ENCODE measurements at places on chromosomes 6 and 20. TPM values are rescaled to one million over a fixed set of nuclear protein-coding genes. Genes with fewer than 3 reads are reported as not detected.
A peak's percentile ranks its signal among the peaks of the same experiment; 100 is the strongest.

PREX1 gene
- 1.3 TPM for total RNA-seq

LMBRD1 gene
- total RNA-seq: 36.6 TPM

CPXM1 gene
- total RNA-seq: 0.14 TPM

TAB2 gene
- 35.7 TPM for total RNA-seq

HLA-DQA2 gene
- total RNA-seq: 2.1 TPM

RHAG gene
- total RNA-seq: not detected

OTOR gene
- not detected for total RNA-seq

PACRG gene
- total RNA-seq: not detected

BMP2 gene
- 4.5 TPM for total RNA-seq

RGS17 gene
- 0.78 TPM for total RNA-seq

TNFRSF6B gene
- total RNA-seq: not detected

- no peak for DNase-seq
Measured at GRCh38 chr20:63363981-63364561, 2.9 kb upstream of the CHRNA4 start.

DNA sequence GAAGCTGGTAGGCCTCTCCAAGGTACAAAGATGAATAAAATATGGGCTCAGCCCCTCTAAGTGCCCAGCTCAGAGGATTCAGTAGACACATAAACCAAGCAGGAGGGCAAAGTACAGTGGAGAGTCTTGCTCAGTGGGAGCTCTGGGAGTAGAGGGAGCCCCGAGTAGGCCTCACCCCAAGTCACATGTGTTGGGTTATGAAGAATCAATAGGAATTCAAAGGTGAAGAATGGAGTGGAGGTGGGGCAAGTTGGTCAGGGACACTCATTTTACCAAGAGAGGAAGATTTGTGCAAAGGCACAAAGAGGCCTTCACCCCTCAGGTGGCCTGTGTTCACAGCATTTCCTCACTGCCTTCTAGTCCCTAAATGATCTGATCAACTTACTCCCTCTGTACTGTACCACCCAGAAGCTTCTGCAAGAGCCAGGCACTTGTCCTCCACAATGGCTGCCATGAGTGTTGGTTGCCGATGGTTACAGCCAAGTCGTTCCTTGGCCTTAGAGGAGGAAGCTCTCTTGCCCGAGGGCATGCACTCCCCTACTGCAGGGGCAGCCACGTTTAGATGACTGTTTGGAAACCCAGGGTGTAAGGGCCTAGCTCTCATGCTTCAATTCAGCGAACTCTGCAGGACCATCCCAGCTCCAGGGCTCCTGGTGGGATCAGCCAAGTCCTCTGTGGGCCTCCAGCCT is 6.7 kb upstream of the CDKN1A start:
- no peak for DNase-seq

DNA sequence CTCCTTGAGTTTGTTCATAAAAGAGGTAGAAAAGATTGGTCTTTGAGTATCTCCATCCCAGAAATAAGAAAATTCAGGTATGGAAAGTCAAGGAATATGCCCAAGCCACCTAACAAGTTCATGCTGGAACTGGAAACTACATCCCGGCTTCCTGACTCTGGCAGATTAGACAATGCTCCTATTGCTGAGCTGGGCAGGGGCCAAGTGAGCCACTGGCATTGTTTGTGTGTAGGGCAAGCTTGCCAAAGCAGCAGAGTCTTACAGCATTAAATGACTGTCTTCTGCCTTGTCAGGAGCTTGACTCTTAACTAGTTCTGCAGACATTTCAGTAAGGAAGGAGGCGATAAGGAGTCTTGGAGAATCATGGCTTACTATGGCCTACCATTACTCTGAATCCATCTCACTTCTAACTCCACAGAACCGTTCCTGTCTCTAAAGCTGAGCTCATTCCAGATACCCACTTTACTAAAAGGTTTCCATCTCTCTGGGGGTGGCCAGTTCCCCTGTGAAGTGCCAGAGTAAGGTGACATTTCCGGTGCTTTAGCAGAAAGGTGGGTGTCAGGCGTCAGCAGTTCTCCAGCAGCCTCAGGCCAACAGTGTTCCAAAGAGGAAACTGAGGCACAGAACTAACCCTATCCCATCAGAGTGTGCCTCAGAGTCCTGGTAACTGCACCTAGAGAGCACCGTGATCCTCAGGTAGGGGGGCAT is 30.1 kb downstream of the PRDM1 start:
- DNase-seq: no peak

- DNase-seq: no peak
Measured at GRCh38 chr20:52405417-52405816, 213.8 kb upstream of the ZFP64 start.

GRCh38 chr6:80182308-80182707 is 75.8 kb downstream of the BCKDHB start:
- DNase-seq: no peak

GRCh38 chr20:49037962-49038387 is 8.1 kb upstream of the CSE1L start:
- peak; percentile 18 for DNase-seq

- DNase-seq: no peak
Measured at GRCh38 chr20:10876558-10876957, 202.8 kb upstream of the JAG1 start.

DNA sequence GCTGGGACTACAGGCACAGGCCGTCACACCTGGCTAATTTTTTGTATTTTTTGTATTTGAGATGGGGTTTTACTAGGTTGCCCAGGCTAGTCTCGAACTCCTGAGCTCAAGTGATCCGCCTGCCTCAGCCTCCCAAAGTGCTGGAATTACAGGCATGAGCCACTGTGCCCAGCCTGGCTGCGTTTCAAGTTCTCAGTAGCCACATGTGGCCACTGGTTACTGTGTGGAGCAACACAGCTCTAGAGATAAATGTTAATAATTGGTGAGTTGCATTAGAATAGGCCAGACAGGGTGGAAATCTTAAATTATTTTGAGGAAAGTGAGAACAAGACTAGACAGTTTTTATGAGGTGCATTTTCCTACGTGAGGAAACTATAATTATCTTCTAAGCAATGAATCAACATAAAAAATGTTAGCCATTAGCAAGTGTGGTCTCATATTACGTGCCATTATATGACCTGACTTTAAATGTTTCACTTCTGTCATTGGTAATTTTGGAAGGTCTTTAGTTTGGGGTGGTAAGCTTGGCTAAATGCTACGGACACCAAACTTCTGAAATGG is 129.6 kb downstream of the PLEKHG1 start:
- DNase-seq: no peak

GRCh38 chr6:80988286-80988685 is 764.2 kb downstream of the TENT5A start:
- DNase-seq: no peak

DNA sequence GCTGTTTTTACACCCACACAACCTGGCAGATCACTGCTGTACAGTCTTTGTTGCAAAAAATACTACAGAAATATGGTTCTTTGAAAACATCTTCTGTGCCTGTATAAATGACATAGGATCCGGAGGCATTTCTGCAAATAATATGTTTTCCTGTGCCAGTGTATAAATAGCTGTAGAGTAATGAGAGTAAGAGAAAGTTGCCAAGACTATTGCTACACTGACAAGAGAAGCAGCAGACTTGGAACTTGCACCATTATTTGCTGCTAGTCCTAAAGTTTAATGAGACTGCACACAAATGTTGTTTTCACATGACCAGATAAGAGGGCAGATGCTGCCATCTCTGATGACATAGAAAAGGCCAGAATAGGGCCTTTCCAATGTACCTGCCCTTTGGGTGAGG is 50.0 kb upstream of the DTNBP1 start:
- no peak for DNase-seq

GRCh38 chr20:60851826-60852704 is 400.0 kb upstream of the CDH4 start:
- DNase-seq: no peak

DNA sequence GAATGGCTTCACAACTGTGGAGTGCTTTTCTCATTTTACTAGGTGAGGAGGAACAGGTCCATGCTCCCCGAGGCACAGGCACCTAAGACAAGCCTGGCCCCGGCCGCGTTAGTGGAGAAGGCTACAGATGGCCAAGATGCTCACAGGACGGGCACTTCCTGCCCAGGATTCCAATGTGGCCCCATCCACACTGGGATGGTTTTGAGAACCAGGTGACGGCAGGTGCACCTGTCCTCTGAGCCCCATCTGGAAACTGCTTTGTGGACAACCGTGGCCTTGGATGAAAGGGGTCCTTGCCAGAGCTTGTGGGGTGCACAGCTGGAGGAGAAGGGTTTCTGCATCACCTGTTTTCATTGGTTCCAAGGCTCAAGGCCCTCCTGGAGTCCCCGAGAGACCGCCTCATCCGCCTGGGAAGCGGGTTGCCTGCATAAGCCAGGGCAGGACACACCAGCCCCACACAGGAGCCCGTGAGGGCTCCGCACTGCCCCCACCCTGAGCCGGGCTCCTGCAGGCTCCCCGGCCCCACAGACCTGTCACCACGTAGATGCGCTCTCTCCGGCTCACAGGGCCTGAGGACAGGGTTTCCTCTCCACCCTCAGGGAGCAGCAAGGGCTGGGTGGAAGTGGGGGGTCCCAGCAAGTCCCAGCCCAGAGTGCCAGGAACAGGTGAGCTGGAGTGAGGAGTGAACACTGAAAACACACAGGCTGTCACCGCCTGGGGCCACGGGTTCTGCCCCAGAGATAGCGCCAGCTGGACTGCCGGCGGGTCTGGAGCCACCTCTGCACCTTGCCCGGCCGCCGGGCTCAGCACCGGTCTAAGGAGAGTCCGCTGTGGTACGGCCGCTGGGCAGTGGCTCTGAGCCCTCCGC is 18.3 kb downstream of the NTSR1 start:
- DNase-seq: no peak

DNA sequence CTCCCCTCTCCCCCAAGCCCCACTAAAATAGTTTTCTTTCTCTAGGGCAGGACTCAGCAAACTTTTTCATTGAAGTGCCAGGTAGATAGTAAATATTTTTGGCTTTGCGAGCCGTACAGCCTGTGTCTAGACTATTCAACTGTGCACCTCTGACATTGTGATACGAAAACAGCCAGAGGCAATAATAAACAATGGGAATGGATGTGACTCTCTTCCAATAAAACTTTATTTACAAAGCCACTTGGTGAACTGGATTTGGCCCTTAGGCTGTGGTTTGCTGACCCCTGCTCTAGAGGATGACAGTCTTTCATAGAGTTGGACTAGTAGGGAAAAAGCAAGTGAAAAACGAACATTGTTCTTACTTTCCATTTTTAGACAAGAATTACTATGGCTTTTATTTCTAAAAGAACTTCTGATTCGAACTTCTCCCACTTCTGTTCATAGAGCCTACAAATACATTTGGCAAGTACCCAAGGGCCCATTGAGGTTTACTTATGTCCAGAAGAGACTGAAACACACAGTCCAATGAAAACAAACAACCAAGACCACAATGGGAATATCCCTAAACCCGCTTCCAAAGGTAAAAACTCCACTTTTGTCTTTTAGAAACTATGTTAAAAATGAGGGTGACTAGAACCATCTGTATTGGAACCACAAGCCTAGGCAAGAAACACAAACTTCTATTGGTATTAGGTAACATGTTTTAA is 46.4 kb upstream of the CDKAL1 start:
- DNase-seq: no peak

GRCh38 chr20:46568570-46569129 is 18.2 kb upstream of the OCSTAMP start:
- DNase-seq: peak; percentile 95

DNA sequence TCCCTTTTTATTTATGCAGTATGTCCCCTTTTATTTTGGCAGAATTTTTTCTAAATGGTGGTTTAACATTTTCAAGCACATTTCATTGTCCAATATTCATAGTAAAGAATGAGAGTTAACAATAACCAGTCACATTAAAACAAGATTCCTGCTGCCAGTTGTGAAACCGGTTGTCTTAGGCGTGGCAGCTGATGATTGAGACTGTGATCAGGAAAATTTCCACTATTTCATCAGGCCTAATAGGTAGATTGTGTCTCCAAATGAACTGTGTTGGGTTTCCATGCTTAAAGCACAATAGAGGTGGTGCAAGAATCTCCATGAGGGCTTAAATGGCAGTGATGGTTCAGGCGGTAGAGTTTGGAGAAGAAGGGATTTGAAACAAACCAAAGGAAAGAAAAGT is 15.3 kb downstream of the PRDM1 start:
- DNase-seq: peak; percentile 20

DNA sequence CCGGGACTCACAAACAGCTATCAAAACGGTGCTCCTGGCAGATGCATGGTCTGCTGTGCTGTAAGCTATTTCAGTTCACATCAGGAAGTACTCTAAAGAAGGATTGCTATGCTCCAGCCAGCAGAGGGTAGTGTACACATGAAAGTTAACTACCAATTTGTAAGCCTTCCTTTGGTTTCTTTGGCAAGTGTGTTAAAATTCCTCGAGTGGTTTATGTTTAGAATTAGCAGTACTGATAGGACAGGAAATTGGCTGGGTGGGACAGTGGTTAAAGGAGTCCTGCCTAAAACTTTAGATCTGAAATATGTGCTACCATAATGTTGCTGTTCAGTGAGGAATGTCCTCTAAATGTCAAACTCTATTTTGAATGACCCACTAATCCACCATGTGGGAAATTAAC is 47.4 kb downstream of the TRMT11 start:
- peak; percentile 33 for DNase-seq
